Kasumi-1 (cell line): ENCODE measurements at places on chromosomes 6 and 20.

DNA sequence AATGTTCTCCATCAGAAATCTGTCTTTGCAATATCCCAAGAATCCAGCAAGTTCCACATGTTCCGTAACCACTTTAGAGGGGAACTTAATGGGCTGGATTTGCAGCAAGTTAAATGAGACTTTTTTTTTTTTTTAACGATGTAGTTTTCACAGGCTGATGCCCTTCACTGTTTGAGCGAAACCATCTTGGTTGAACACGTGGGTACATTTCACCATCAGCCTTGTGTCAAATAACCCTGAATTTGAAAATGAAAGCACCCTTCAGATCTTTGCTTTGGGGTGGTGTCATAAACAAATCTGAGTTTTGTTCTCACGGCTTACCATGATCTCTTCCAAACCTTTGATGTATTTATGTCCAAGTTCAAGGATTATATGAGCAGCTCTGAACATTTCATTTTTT lies 73.7 kb upstream of the EXOC2 start:
- DNase-seq, result no peak

DNA sequence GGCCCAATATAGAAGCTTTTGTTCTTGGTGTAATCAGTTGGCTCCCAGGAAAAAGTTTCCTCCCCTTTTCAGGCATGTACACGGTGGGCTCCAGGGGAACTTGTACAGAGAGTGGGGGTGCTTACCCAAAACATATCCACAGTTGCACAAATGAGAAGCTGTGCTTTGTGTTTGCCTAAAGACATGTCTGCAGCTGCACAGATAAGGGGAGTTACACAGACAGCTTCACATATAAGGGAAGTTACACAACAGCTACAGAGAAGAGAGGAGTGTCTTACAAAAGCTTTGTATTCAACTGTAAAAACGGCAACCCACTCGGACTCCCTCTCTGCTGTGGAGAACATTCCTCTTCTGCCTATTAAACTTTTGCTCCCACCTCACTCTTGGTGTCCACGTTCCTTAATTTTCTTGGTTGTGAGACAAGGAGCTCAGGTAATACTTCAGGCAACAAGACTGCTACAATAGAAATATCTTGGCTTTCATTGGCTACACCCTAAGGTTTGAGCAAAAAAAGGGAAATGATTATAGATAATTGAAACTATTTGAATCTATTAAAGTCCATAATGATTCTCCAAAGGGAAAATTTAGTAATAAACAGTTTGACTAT lies 7.4 kb upstream of the PNRC1 start:
- peak; percentile 98 for DNase-seq

- no peak for DNase-seq
Observed at GRCh38 chr20:62031462-62032092, 34.1 kb downstream of the TAF4 start.

GRCh38 chr6:33075568-33076405 lies at the start of gene HLA-DPB1:
Gene HLA-DPB1, plus strand, starts transcription at chr6:33075990. Its CDS starts 52 bp downstream, at chr6:33076042.
- DNase-seq, result peak; percentile 50

DNA sequence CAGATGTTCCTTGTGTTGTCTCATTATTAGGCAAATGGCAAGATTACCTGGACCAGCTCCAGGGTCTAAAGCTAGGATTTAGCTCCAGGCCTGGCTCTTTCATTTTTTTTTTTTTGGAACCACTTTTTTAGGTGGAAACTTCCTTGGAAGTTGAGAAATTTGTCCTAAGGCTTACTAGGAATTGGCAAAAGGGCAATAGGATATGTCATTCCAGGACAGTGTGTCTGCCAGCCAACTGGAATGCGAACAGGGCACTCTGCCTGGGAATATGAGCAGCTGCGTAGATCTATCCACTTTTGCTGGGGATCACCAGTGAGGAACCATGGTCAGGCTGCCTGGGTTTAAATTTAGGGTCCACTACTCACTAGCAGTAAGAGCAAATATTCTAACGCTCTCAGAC lies 304.0 kb downstream of the TSHZ2 start:
- DNase-seq, result no peak

GRCh38 chr6:13431861-13432465 lies 55.4 kb downstream of the GFOD1 start:
- no peak for DNase-seq

GRCh38 chr20:23269954-23270353 lies 80.6 kb upstream of the NXT1 start:
- DNase-seq, result no peak

GRCh38 chr20:54174457-54175175 lies 830 bp upstream of the CYP24A1 start:
- no peak for DNase-seq

DNA sequence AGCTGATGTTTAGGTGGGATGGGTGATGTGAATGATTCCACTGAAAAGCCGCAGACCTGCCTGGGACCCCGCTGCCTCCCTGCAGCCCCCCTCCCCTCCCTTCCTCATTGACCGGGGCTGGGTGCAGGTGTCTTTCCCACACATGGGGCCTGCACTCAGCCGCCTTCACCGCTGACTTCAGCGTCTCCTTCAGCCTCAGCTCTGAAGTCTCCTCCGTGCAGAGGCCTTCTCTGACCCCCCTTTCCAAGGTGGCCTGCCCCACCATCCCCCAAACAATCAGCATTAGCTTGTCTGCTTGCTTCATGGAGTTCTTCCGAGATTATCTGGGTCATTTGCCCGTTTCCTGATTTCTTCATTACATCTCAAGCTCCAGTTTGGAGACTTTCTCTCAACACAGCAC lies 140.7 kb downstream of the SMOC2 start:
- DNase-seq, result no peak

DNA sequence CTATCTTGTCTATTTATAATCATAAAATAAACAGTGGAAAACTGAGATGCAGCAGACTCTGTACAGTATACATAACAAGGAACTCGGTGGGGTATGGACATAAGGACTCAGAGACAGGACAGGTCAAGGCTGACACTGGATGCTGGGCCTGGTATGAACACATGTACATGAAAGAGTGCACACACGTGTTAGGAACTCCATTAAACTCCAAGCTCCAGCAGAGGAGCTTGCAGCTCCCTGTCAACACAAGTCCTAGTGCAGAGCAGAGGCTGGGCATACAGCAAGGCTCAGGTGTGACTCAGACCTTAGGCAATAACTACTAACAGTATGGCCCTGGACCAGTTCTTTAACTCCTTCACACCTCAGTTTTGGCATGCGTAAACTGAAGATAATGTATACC lies 17.1 kb downstream of the NAPB start:
- DNase-seq, result no peak

DNA sequence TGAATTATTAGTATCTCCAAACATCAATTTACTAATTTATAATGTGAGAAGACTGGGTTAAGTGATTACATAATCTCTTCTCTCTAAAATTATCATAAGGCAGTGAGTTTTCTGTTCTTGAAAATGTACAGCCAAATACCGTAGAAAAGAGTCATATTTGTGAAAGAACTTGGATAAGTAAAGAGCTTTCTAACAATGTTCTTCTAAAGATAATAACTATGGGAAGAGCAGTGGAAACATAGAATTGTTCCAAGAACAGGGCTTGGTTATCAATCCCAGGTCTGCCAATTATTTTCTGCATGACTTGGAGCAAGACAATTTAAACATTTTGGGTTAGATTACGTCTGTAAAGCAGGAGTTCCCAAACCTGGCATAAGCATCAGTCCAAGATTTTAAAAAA lies 198.1 kb upstream of the SGK1 start:
- no peak for DNase-seq
